Stimulated activated CD4-positive, alpha-beta T cell treated with anti-CD3 and anti-CD28 coated beads, Interleukin-1b, Interleukin-23, amount 100 ng/mL, for 1 hour (primary cell): ENCODE measurements at places on chromosomes 16 and 17.
A peak's percentile ranks its signal among the peaks of the same experiment; 100 is the strongest.

- DNase-seq: no peak
These were observed 60.2 kb upstream of the PHOSPHO1 start for GRCh38 chr17:49290690-49291359.

DNA sequence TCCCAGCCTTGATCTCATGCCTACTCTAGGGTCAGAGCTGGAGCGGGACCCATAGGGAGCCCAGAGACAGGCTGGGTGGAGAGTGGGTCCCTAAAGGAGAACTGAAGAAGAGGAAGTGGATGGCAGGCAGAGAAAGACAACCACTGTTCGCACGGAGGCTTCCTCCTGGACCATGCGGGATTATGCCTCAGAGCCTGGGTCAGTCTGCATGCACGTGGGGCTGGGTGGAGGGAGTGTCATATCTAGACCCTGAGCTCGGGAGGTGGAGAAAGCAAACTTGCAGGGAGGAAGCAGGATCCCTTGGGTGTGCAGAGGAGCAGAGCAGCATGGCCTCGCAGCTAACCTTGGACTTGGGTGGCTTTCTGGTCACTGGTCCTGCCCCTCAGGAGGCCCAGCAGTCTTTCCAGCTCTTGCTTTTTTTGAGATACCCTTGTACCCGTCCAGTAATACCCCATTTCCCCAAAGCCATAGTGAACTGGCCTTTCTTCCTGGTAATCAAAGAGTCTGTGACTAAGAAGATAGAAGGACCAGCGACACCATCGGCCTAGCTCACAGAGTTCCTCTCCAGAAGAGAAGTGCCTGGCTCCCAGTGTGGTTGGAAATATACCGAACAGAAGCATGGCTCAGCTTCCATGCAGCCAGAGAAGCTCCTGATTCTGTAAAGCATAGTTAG is 344.2 kb downstream of the CPPED1 start:
- DNase-seq: no peak

DNA sequence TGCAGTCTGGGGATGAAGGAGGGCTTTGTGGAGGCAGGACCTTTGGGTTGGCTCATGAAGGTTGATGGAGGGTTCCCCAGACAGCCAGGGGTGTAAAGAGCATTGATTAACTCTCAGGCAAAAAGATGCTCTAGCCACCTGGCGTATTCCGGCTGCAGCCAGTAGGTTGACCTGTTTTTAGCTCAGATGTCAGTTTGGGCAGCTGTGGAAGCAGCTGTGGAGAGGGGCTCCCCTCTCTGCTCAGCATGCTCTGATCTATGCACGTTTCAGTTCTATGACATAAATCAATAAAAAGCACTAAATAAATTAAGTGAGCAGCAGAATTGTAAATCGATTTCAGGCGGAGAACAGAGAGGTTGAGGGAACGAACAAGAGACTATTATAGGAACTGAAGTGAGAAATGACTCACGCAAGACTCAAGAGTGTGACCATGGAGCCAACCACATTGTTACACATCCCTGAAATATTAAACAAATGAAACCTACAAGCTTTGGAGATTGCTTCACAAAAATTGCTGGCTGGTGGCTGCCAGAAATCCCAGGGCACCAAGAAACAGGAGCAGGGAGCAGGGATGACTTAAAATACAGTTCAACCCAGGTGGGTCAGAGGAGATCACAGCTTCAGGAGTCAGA is 111.9 kb downstream of the GSG1L start:
- no peak for DNase-seq

DNA sequence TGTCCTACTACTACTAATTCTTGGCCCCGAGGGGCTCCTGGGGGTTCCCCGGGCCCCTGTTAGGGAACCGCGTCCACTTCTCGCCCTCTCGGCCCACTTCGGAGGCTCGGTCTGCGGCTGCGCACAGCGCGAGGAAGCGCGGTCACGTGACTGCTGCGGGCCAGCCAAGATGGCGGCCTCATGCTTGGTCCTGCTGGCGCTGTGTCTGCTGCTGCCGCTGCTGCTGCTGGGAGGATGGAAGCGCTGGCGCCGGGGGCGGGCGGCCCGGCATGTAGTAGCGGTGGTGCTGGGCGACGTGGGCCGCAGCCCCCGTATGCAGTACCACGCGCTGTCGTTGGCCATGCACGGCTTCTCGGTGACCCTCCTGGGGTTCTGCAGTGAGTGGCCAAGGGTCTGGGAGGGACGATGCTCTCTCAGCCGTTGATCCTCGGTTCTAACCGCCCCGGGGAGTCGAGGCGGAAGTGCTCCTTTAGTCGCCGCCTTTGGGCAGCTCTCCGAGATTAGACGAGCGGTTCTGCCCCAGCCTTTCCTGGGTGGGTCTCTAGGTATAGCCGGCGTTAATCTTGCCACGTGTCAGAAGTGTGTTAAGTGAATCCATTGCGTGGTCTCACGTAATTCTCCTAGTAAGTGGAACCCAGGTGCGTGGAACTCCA is at the start of gene ALG1:
Gene ALG1 (plus strand): TSS at position 163 of the 653 bp plus-strand sequence. CDS start 7 bp downstream, at position 170.
- peak; percentile 74 for DNase-seq

DNA sequence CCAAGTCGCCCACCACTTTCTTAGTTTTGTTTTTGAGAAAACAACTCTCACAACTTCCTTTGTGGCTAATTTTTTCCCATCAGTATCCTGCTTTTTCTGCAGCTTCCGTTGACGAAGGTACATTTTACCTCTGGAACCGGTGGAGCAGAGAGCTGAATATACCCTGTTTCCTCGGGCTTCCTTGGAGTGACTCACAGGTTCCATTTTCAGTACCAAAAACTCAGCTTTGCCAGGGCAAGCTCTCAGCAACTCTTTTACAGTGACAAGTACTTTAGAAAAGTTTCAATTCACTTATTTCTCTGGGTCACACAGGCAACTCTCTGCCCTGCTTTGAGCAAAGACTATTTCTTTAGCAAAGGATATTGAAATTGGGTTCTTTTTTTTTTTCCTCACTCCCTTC is 318.9 kb downstream of the SNX29 start:
- DNase-seq: no peak

DNA sequence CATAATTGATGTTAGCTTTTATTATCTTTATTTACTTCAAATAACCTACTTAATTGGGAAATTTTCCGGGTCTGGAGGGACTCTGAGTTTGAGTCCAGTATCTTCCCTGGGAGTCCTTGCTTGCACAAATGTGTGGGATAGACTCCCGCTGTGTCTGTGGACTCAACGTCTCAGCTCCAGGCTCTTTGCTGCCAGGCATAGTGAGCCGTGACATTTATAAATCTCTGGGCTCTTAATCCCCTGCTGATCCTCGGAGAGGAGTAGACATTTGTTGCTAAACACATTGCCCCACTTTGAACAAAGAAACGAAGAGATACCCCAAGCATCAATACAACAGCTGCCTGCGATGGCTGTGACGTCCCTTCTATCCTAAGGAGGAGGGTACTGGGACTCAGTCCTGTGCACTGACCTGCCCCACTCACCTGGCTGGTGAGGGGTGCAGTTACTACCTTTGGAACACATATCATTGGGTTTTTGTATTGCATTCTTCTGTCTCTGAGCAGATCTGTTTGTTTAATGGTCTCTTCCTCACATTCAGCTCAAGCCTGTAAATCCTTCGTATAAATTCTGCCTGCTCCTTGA is 316.9 kb downstream of the HAPSTR1 start:
- no peak for DNase-seq

DNA sequence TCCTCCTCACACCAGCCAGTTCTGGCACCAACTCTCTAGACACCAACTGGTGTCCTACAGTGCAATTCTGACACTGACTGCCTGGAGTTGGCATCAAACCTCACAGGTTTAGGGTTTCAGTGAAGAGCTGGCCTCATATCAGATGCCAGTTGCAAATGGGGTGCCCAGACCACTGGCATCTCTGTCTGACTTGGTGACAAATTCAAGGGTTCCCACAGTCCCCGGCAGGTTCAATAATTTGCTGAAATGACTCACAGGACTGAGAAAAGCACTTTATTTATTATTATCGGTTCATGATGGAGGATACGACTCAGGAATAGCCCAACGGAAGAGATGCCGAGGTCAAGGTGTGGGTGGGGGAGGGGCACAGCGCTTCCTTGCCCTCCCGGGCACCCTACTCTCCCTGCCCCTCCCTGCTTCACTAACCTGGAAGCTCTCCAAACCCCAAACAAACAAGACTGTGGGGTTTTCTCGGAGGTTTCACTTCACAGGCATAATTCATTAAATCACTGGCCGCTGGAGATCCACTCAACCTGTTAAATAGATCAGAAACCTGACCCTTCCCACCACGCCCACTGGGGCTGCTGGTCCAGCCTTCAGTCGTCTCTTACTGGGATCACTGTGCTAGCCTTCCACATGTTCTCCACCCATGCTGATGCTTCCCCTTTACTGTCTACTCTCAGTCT is 1.7 kb upstream of the NLRP1 start:
- no peak for DNase-seq

DNA sequence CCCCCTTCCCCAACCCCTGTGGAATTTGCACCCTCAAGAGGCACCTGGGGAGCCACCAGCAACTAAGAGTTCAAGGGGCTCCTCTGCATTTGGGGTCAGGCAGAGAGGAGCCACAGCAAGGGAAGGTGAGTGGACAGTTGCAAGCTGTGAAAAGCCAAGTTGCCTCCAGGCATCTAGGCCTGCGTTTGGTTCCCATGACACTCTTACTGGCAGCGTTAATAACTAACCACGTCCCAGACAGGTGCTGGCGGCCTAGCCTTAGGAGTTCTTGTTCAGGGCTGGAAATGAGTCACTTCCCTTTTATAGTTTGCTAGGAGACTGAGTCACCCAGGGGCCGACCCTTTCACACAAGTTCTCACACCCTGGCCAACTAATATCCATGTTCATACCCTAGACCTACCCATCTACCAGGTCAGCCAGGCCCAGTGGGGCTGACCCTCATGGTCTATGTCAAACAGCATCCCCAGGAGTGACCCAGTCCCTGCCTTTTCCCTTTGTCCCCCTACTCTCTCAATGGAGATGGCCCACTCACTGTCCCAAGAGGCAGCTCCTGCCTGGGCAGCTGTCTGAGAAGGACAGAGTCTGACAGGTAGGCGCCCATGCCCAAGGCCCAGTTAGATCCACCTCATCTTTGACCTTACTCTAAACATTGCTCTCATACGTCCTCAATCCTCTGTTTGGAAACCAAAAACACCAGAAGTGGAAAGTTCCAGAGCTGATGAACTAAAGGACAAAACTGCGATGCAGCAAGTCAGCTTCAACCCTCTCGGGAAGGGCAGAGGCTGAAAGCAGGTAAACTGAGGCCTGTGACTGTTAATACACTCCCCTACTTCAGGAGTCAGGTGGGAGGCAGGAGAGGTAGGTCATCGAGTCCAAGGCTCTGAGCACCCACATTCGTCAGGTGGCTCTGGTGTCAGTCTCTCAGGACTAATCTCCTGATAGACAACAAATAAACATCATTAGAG is 300.6 kb downstream of the SOX9 start:
- no peak for DNase-seq

DNA sequence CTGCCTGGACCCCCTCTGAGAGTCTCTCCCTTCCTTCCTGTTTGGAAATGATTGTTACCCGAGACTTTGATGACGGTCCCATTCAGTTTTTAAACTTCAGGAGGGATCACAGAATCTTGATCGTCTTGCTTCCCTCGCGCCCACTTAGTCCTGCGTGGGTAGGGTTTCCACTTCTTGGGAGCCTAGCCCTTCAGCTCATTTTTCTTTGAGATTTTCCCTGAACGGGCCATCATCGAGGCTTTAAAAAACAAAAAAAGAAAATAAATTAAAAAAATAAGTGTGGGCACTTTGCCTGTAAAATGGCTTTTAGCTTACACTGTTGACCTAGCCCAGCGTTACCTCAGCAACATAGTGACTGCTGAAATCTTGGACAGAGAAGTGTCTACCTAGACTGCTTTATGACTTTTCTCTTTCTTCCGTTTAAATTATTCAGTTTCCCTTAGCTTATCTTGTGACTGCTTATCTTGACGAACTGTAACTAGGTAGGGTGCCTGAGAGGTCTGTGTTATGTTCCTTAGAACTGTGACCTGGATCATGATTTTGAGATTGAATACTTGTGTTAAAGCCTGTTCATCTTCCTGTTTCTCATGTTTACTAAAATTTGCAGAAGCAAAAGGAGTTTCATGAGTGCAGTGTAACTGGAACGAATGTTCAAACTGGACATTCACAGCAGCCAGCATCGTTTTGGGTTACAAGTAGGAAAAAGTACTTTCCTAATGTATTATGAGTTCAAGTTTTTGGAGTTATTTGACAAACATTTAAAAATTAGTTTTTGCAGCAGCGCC is 874 bp downstream of the WWP2 start:
- no peak for DNase-seq

- DNase-seq: no peak
These were observed 292.6 kb upstream of the SOX9 start for GRCh38 chr17:71828182-71828596.

- no peak for DNase-seq
These were observed 137.5 kb upstream of the EEF2KMT start for GRCh38 chr16:5235119-5235518.

DNA sequence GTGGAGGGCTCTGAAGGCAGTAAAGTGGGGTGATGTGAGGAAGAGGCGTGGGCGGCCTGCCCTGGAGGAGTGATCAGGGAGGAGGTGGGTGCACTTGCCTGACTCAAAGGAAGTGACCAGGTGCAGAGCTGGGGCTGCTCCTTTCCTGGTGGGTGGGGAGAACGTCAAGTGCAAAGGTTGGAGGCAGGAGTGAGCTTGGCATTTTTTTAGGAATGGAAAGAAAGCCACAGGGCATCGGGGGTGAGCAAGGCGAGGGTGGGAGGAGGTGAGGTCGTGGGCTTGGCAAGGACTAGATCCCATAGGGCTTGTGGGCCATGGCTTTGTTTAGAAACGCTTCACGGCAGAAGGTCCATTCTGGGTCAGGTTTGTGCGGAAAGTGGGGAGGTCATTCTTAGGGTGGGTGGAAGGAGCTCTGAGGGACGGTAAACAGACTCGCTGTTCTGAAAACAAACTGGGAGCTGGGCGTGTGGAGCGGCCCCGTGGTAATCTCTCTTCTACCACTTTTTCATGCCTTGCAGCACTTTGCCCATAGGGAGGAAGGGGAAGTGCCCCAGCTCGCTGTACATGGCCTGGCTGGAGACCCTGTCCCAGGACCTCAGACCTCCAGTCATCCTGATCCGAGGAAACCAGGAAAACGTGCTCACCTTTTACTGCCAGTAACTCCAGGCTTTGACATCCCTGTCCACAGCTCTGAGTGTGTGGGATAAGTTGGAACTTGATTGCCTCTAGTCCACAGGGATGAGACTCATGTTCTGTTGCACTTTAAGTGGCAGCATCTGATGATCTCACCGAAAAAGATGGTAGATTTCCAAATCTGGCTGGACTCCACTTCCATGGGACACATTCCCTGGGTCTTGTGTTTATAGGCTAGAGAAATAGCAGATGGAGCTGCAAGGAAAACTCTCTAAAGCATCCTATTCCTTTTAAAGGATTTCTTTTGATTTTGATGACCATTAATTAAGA is 18.9 kb upstream of the HERPUD1 start:
- no peak for DNase-seq

DNA sequence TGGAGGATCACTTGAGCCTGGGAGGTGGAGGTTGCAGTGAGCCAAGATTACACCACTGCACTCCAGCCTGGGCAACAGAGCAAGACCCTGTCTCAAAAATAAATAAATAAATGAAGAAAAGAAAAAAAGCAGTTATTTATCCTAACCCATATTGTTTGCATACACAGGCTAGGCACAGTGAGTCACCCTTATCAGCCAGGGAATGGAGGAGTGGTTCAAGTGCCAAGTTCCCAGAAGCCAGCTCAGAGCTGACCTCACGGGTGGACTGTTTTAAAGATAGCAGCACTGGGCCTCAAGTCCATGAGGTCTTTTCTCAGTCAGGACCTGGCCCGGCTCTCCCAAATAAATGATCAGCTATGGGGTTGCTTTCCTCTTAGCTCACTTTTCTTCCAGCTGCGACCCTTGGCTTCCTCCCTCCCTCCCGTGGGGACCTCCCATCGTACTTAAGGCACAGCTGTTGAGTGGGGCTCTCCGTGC is 22.6 kb upstream of the MGAT5B start:
- no peak for DNase-seq

- no peak for DNase-seq
These were observed 2.6 kb upstream of the RARA start for GRCh38 chr17:40306395-40306794.
